H1 (cell line): ENCODE measurements at places on chromosomes 13 and 19. TPM values are rescaled to one million over a fixed set of nuclear protein-coding genes. Genes with fewer than 3 reads are reported as not detected.

- H3K27me3 ChIP-seq, result no peaks in the 10 kb centered on the region
- H3K4me1 ChIP-seq, result no peaks in the 10 kb centered on the region
- H3K27ac ChIP-seq, result no peak overlapping the region
- H3K4me3 ChIP-seq, result no peak overlapping the region
- H3K36me3 ChIP-seq, result no peaks in the 10 kb centered on the region
Observed at GRCh38 chr13:65353951-65354350, 1876.2 kb downstream of the PCDH9 start.

GRCh38 chr19:51690454-51691073 lies 2.6 kb upstream of the SPACA6 start:
- peak; percentile 84 for DNase-seq
- peak overlapping the region; percentile 64 for H3K4me3 ChIP-seq
- H3K36me3 ChIP-seq, result no peaks in the 10 kb centered on the region
- H3K4me1 ChIP-seq, result peaks cover 14% of the 10 kb centered on the region
- no peaks in the 10 kb centered on the region for H3K27me3 ChIP-seq

DNA sequence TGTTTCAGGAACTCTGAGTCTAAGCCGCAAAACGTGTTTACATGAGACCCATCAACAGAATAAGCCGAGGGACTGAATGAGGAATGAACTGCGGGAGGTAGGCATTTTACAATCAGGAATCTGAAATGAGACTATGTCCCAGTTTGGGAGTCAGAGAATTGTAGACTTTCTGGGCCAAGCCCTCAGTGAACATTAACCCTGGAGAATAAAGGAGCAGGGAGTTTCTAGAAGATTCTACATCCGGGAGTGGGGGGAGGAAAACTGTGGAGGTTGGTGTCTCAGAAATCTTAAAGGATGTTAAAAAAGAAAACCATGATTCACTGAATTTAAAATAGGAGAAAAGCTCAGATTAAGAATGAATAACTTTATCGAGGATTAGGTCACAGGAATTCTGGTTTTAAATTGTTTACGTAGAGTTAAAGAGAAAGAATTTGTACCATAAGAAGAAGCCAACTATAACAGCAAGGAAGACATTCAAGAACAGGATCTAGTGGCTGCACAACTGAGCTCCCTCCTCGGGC lies 18.5 kb downstream of the RFX2 start:
- DNase-seq, result no peak
- no peaks in the 10 kb centered on the region for H3K36me3 ChIP-seq
- H3K4me3 ChIP-seq, result peak overlapping the region; percentile 33; the same call in 1 of the 2 replicates
- H3K4me1 ChIP-seq, result no peaks in the 10 kb centered on the region
- peaks cover 11% of the 10 kb centered on the region for H3K27me3 ChIP-seq

C1QTNF9 gene
- total RNA-seq, result not detected in 2 replicates

NLRP11 gene
- total RNA-seq, result not detected in 2 replicates

ZNF723 gene
- not detected in 2 replicates for total RNA-seq
